ENCODE measurements at places on chromosomes 5 and 9.
A peak's percentile ranks its signal among the peaks of the same experiment; 100 is the strongest.

DNA sequence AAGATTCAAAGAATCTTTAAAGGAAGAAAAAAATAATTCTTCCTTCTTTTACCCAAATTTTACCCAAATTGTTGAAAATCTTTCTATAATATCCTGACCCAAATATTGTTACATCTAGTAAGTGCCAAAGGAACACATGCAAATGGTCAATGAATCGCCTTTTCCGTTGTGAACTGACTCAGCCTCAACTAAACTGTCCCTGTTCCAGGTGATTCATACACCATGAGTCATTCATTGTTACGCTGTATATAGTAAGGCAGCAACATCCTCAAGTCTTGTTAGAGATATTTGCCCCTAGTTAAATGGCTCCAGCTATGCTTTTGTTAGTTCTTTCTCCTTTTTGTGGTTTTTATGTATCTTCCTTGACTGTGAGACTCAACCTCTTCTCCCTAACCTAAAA lies 9.7 kb downstream of the PTGER4 start:
- peak; percentile 9 for DNase-seq

- DNase-seq = no peak
These were observed 114.5 kb upstream of the SPRY4 start for GRCh38 chr5:142439207-142439860.

DNA sequence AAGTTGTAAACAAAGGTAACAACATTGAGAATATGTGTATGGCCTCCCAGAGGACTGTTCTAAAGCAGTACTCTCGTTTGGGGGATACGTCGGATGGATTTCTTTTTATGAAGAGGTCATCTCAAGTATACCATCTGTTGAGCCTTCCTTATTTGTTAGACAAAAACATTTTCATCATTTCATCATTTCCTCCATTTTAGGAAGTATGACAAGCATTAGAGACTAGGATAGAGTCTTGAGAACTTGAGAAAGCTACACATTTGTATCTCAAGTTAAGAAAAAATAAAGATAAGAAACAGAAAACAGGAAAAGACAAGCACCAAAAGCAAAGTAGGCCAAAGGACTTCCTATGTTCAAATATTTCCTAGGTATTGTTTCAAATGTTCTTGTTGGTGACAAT lies 307.0 kb downstream of the EFNA5 start:
- DNase-seq = no peak

DNA sequence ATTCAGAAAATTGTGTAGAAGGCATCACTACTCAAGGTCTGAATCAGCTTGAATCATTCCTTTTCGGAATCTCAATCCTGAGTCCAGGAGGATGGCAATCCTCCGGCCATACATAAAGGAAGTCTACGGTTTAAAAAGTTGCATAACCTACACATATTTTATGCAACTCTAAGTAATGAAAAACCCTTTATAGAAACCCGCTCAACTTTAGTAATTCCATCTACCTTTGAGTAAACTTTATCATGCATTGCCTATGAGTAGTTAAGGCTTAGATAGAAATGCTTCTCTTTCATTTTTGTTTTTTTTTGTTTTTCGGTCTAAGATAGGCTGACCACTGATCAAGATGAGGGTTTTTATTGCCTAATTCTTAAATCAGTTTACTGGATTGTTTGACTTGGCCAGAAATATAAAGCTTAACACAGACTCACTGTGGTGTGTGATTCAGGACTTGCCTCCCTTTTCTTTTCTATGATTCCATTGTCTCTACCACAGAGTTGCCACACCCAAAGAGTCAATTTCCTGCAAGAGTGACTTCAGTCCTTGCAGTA lies 85.0 kb downstream of the LURAP1L start:
- no peak for DNase-seq

DNA sequence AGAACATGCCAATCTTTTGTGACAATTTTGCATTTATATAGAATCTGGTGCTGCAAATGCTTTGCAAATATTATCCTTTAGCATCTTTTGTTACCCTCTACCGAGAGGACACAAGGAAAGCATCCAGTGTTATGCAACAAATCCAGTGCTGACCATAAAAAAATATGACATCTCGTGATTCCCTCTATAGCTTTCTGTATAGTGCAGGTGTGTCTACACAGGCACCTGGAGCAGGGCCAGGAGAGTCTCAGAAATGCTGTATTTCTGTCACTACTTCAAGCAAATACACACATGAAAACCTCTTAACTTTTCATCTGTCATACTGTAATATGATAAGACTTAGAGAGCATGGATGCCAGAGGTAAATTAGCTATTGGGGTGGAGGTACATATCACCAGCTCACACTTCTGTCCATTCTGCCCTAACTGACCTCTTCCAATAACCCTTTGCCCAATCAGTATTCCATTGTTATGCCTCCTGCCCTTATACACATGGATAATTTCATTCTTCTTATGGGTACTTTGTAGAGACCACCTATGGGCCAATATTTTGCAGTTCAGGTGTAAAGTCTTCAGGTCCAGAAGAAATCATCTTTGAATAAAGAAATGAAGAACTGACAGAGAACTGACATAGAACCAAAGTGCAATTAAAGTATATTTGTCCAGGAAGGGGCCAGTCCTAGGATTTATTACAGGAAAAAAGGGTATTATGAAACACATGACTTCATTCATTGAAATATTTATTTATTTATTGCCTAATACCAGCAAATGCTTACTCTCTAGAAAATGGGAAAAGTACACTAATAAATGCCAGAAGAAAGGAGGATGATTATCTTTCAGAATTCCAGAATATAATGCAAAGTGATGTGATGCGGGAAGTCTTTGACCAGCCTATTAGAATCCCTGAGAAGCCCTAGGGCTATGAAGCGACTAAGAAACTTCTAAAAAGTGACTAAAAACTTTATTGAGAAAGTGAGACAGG lies 106.5 kb downstream of the EPB41L4A start:
- peak; percentile 17 for DNase-seq

- DNase-seq = no peak
These were observed 69.8 kb downstream of the RPS23 start for GRCh38 chr5:82208371-82208770.

GRCh38 chr5:145471026-145471425 lies 364.1 kb downstream of the PRELID2 start:
- no peak for DNase-seq

DNA sequence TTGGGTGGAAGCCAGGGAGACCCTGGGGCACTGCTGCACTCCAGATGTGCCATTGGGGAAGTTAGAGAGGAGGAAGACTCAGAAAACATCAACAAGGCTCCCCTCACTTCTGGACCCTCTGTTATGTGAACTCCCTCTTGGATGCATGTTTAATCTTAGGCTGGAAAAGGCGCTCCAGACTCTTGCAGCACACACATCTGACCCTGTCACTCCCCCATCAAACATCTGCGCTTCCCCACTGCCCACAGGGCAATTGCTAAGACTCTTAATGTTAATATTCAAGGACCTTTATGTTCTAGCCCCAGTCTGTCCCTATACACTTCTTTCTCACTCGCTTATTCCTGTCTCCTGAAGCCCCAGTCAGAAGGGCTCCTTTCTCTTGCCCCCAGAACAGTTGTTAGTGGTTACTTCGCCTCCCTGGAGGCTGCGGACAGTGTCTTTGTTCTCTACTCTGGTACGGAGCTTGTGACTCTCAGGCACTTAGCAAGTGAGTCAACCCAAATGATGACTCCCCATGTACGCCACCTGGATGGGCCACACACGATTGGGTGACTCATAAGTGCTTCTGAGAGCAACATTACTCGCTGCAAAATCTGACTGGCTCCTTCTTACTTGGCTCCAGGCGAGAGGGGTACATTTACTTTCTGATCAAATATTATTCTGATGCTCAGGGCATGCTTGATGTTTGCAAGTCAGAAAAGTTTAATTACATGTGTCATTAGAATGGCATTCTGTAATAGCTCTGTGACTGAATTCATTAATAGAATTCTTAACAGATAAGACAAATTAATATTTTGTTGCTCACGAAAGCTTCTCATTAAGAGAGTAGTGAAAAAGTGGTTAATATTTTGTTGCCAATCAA lies 193.6 kb downstream of the HSPA4 start:
- no peak for DNase-seq
